ENCODE measurements at places on chromosomes 5 and 9.

DNA sequence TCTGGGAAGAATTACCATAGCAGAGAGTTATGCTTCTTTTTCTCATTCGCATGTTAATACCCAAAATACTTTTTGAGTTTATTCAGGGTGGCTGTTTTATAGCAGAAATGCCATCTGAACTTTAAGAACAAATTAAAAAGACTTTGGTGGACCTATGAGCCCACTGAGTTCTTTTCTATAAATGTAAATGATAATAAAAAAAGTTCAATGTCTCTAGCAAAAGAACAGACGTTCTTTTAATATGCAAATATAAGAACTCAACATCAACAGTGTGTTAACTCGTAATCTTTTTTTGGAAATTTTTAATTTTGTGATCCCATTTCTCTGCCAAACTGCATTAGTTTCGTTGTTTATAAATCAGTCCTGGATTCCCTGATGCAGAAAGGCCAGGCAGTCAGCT, 1283.0 kb upstream of the NUDT12 start:
- no peak for DNase-seq

DNA sequence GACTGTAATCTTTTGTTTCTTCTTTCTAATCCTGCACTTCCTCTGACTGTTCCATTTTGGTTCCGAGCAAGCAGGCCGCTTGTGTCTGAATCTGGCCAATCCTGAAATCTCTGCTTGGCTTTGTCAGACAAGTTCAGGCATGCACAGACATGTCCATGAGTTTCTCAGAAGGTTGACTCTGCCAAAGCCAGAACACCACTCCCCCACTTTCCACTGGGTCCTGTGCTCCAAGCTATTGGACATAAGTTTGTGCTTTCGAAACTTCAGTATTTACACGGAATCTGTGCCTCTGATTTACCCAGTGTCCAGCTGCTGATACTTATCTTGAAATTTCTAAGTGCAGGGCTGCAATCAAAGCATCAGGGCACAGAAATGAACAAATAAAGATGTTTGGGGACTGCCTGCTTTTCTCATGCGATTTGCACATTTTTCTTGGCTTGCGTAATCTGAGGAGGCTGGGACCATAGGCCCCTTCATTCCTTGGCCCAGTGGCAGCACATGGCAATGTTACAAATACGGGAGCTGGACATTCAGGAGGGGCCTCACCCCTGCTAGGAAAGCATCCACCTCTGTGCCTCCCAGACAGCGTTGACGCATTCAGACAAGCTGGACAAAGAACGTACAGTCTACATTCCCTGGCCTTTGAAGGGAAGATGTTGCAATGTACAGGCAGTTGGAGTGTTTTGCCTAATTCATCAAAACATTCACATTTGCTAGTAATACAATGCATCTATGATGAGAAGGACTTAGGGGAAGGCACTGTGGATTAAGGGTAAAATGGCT, 209.2 kb upstream of the PAPPA start:
- no peak for DNase-seq

- peak; percentile 36 for DNase-seq
Observed at GRCh38 chr9:5582835-5583195, 46.1 kb upstream of the RIC1 start.

- DNase-seq, result no peak
Observed at GRCh38 chr9:109843641-109844040, 63.6 kb downstream of the PALM2AKAP2 start.

- no peak for DNase-seq
Observed at GRCh38 chr5:34022121-34022705, 14.4 kb upstream of the AMACR start.

DNA sequence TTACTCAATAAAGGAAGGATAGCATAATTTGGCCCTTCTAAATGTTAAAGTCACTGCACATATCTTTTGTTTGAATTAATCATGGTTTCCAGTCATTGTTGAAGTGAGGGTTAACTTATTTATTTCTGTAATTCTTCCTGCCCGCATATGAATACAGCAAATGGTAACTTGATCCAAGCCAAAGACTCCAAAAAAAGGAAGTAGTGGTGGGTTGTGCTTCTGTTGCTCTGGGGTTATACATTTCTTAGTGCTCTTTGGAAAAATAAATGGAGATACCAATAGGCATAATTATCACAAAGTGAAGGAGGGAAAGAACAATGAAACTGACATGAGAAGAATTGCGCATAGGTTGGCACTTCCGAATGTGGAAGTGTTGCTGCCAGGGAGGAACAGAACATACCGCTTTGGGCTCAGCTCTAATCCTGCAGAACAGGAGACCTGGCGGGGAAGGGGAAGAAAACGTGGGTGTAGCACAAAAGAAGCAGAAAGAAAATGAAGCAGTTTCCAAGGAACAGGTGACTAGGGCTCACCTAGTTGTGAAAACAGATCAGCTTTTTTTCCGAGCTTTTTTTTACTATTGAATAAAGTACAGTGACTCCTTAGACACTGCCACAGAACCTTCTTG, 69.7 kb upstream of the TAF11L2 start:
- DNase-seq, result no peak

- no peak for DNase-seq
Observed at GRCh38 chr9:127419348-127419747, 4.8 kb upstream of the ZNF79 start.

DNA sequence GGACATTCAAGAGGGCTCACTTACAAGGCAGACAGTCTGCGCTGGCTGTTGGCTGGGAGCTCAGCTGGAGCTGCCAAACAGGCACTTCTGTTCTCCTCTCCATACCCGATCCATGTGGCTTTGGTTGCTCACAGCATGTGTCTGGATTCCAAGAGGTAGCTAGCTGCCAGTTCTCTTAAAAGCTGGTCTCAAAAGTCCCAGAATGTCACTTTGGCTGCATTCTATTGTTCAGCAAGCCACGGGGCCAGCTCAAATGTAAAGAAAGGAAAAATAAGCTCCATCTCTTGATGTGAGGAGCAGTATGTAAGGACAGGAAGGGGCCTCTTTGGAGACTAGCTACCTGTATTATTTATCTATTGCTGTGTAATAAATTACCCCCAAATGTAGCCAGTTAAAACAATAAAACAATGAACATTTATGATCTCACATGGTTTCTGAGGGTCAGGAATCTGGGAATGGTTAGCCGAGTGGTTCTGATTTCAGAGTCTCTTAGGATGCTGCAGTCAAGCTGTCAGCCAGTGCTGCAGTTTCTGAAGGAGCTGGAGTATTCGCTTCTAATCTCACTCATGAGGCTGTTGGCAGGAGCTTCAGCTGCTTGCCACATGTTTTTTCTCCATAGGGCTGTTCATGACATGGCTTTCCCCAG, 112.7 kb upstream of the CLINT1 start:
- no peak for DNase-seq

DNA sequence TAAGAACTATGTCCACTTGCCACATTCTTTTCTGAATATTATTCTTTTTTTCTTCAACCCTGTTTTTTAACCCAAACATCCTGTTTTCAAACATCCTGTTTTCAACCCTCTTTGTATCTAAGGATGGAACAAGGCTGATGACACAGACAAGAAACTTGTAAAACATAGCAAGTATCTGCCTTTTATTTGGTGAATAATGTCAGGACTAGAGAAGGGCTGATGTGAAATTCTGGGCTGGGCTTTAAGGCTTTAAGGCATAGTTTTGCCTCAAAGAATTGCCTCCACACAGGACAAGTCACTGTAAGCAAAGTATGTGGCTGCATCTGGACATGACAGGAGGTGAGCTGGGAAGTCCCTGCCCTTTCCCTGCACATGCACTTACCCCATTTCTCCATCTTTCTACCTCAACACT, 42.5 kb upstream of the RIC1 start:
- peak; percentile 34 for DNase-seq

DNA sequence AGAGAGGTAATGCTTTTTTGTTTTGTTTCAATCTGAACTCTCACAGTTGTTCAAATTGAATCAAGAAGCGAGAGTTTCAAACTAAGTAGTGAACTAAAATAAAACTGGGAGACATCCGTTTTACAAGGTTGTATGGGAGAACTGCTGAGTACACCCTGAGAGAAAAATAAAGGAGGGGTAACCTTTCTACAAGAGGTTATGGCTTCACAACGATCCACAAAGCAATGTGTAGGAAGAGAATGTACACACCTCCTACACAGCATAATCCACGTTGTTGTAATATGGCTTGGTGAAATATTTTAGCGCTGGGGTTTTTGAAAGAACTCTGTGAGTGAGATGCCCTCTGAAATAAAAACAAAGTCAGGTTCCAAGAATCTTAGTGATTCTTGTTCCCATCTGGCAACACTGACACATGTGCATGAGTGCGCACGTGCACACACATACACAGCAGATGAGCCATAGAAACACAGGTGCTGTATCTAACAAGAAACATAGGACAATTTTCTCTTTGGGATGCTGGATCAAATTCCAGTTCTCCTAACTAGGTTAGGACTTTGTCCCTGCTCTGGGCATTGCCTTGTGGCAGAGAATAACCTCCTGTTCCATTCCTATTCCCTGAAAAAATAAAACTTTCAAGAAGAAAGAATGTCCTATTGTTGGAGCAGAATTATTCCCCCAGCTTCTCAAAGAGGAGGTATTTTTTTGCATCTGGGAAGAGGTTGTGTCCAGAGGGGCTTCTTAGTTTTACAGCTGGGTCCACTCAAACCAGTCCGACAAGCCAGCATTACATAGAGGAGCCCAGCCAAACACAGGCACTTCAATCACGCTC, 94.5 kb upstream of the EFNA5 start:
- no peak for DNase-seq

DNA sequence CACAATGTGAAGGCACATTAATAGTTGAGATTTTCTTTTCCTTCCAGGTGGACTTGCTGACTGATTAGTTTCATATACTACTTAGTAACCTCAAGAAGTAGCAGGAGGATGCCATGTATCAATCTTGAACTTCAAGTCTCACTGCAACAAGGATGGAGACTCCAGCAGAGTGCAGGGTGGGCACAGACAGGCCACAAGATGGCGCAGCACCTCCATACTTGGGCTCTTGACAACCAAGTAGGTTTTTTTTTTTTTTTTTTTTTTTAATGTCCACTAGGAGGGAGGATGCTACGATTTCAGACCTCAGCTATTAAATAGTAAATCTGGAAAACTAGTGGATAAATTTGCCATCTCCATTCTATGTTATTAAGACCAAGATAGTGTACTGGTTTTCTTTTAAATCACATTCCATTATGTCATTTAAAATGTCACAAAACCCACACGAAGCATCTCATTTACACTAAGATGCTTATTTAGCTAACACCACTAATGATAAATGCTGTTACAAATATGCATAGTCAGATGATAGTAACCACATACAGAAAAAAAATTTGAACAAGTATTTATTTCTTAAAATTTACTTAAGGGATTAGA, 58.6 kb downstream of the IL6ST start:
- peak; percentile 56 for DNase-seq

DNA sequence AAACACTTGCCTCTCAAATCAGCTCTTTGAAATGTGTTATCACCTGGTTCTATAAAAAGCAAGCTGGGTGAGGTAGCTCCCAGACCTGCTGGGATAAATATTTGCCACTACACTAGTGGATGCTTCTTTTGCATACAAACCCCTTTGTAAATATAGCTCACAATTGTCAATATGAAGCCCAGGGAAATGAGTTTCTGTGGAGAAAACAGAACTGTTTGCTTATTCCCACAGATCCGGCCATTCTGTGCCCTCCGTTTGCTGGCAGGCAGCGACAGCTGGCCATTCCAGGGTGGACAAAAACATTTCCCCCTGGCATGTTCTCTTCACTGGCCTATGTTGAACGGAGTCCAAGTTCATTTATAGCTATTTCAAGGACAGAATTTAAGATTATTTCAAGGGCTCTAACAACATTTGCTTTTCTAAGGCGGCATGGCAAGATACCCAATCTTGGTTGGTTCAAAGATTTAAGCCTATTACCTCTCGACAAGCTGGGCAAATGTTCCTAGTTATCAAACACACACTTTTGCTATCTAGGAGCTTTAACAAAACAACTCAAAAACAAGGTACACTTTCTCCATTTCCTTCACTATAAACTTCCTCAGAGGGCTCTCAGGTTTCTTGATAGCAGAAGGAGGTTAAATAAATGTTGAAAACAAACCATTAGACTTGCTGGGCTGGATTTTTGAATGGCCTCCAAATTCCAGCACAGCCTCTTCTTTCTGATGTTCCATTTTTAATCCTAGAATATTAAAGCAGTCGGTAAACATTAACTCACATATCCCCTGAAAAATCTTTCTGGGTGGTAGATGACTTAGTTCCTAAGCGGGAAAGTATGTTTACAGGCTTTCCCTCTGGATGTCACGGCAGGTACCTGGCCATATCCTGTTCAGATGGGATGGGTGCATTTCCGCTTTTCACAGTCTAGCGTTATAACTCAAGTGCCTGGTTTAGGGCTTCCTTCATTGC, 332.3 kb downstream of the PLK2 start:
- no peak for DNase-seq

DNA sequence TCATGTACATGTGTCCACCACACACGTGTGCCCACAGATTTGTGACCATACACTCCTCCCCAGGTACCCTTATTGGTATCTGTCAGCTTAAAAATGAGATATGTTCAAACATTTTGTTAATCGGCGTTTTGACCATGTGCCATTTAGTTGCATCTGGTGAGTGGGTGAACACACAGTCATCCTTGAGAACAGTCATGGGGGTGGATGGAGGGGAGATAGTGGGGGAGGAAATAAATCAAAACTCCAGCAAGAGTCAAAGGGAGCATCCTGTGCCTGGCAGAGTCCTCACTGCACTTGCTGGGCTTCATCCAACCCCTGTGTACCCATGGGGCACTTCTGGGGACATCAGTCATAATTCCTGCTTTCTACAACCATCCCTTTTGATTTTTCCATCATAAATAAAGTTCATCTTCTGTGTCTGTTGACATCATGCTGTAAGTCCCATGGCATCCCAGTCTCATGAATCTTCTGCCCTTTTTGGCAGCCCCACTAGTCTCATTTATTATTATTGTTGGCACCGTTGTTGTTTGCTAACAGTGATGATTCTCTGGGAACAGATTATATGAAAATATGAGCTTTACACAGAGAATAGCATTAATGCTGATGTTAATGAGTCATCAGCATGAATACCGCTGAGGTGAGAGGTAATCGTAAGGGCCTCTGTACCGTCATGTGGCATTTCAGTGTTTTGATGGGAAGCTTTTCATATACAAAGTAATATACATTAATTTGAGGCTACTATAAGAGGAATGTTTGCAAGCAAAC, 24.4 kb upstream of the CLK4 start:
- no peak for DNase-seq

DNA sequence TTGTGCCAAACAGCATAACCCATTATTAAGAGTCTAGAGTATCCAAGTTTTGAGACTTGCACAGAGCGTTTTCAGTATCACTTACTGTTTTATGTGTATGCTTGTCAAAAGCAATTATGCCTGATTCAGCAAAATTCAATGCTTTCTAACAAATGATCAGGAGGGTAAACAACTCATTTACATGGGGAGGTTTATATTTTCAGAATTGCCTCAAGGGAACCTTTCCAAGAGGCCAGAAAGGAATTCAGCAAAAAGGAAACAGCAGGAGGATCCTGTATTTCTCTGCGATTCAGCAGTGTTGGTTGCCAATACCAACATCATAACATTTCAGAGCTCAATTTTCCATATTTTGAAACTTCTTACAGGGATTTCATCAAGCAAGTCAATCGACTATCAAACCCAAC, 69.3 kb upstream of the DAB2 start:
- DNase-seq, result no peak

- DNase-seq, result no peak
Observed at GRCh38 chr5:54835647-54836046, 149.7 kb downstream of the ESM1 start.

GRCh38 chr5:150627731-150628545, 12.5 kb upstream of the SYNPO start:
- no peak for DNase-seq
